Suppressor macrophage treated with lipopolysaccharide for 4 hours (primary cell): ENCODE measurements at places on chromosomes 7 and 10.
A peak's percentile ranks its signal among the peaks of the same experiment; 100 is the strongest.

GRCh38 chr10:107616463-107617410 is 452.2 kb upstream of the SORCS1 start:
- peak; percentile 83 for DNase-seq

GRCh38 chr10:29643771-29644501 is 9.2 kb upstream of the SVIL start:
- no peak for DNase-seq

GRCh38 chr7:30910411-30911073 is 1.1 kb upstream of the AQP1 start:
- no peak for DNase-seq

- DNase-seq, result no peak
Observed at GRCh38 chr7:157819455-157819807, 482.6 kb downstream of the DNAJB6 start.

DNA sequence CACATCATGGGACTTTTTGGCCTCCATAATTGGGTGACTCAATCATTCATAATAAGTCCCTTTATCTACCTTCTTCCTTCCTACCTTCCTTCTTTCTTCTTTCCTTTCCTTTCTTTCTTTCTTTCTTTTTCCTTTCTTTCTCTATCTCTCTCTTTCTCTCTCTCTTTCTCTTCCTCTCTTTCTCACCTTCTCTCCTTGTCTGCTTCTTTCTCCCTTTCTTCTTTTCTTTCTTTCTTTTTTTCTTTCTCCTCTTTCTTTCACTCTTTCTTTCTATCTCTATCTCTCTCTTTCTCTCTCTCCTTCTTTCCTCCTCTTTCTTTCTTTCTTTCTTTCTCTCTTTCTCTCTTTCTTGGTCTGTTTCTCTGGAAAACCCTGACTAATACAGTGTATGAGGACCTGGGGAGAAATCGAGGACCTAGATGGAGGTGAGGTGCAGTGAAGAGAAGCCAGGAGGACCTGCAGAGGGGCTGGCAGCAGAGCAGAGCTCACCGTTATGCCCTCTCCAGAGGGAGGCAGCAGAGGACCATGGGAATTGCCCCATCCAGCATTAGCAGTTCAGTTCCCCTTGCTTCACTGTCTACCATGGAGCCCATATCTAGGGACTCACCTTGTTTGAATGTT is 52.7 kb upstream of the BTRC start:
- peak; percentile 65 for DNase-seq
